Epithelial cell of umbilical artery (primary cell): ENCODE measurements at places on chromosomes 6 and 20. TPM values are rescaled to one million over a fixed set of nuclear protein-coding genes. Genes with fewer than 3 reads are reported as not detected.

TRAPPC3L gene
- under 0.01 TPM in 1 of 2 replicates, not detected in the other for total RNA-seq

C6orf58 gene
- total RNA-seq = not detected in 2 replicates

TMC2 gene
- total RNA-seq = not detected in 2 replicates

GDAP1L1 gene
- not detected in 2 replicates for total RNA-seq

NCOA3 gene
- total RNA-seq = 17.2 and 21.7 TPM in 2 replicates

SIRPD gene
- total RNA-seq = not detected in 2 replicates

LY6G6F gene
- total RNA-seq = not detected in 2 replicates
